ENCODE measurements at places on chromosomes 6 and 20.

DNA sequence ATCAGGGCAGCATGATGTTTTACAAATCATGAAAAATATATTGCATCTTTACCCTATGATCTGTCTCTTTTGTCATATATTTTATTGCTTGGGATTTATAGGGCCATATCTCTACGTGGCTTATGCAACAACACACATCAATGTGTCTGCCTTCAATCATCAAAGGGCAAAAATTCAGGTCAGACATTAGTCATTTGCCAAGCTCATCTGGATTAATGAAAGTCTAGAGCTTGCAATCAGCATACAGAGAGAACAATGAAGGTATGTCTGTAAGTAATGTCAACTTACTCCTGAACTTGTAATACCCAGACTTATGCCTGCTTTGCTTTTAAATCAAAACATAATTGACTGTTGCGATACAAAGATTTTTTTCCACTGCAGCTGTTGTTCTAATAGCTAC, 282.7 kb downstream of the HAO1 start:
- no peak for DNase-seq

GRCh38 chr6:5197084-5197483, 63.7 kb downstream of the LYRM4 start:
- no peak for DNase-seq

DNA sequence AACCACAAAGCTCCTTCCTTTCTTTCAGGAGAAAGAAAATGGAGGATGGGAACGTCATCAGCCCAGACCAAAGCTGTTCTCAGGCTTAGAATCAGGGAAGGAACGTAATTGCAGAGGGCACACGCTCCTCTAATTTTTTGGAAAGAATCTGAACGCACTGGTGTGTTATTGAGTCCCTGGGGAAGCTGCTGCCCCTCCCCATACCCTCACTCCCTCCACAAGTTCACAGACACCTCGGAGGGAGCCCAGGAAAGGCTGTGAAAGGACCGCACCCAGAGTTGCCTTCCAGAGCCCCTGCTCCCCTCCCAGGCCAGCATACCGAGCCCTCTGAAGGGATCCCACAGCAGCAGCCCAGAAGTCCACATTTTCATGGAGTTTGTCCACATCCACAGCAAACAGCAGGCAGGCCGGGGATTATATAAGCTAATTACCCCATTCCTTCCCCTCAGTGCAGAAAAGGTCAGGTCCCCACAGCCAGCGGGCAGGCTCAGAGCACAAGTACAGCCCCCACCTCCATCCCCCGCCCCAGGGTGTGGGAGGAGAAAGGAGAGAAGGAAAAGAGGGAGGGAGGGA, 53.7 kb downstream of the ANKRD60 start:
- DNase-seq, result no peak

GRCh38 chr20:49699200-49699992, 14.3 kb downstream of the B4GALT5 start:
- no peak for DNase-seq

DNA sequence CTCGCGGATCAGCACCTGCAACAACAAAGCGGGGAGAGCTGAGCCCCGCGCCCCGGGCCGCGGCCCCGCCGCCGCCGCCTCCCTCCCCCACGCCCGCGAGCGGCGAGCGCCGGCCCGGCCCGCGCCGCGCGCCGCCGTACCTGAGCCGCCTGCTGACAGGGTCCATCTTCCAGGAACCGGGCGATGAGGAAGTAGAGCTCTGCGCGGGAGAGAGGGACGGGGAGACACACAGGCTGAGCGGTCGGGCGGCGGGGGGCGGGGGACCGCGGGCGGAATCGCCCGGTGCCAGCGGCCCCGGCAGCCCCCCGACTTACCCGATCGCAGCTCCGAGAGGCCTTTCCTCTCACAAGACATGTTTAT, 359 bp downstream of the PHIP start:
- DNase-seq, result no peak

DNA sequence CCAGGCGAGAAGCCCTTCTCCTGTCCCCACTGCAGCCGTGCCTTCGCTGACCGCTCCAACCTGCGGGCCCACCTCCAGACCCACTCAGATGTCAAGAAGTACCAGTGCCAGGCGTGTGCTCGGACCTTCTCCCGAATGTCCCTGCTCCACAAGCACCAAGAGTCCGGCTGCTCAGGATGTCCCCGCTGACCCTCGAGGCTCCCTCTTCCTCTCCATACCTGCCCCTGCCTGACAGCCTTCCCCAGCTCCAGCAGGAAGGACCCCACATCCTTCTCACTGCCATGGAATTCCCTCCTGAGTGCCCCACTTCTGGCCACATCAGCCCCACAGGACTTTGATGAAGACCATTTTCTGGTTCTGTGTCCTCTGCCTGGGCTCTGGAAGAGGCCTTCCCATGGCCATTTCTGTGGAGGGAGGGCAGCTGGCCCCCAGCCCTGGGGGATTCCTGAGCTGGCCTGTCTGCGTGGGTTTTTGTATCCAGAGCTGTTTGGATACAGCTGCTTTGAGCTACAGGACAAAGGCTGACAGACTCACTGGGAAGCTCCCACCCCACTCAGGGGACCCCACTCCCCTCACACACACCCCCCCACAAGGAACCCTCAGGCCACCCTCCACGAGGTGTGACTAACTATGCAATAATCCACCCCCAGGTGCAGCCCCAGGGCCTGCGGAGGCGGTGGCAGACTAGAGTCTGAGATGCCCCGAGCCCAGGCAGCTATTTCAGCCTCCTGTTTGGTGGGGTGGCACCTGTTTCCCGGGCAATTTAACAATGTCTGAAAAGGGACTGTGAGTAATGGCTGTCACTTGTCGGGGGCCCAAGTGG, 5.3 kb downstream of the SNAI1 start:
- DNase-seq, result no peak

GRCh38 chr6:169527306-169527705, 174.5 kb downstream of the WDR27 start:
- DNase-seq, result no peak

DNA sequence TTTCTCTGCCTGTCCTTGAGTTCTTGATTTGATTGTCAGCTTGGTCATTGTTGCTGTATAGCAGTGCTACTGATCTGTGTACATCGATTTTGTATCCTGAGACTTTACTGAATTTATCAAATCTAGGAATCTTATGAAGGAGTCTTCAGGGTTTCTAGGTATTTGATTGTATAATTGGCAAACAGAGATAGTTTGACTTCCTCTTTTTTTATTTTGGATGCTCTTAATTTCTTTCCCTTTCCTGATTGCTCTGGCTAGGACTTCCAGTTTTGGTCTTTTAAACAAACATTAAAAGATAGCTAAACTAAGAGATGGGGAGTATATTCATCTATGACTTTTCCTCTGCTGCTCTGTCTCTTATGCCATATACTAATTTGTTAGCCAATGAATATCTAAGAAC, 62.4 kb downstream of the NCOA7 start:
- DNase-seq, result no peak

- no peak for DNase-seq
These were observed 172.4 kb downstream of the MOXD1 start for GRCh38 chr6:132228894-132229293.

- DNase-seq, result no peak
These were observed 36.2 kb downstream of the PPP1R14C start for GRCh38 chr6:150179030-150179429.

GRCh38 chr6:80553071-80553740, 446.7 kb downstream of the BCKDHB start:
- DNase-seq, result no peak

- no peak for DNase-seq
These were observed 40.3 kb downstream of the PPP1R14C start for GRCh38 chr6:150183105-150183504.

DNA sequence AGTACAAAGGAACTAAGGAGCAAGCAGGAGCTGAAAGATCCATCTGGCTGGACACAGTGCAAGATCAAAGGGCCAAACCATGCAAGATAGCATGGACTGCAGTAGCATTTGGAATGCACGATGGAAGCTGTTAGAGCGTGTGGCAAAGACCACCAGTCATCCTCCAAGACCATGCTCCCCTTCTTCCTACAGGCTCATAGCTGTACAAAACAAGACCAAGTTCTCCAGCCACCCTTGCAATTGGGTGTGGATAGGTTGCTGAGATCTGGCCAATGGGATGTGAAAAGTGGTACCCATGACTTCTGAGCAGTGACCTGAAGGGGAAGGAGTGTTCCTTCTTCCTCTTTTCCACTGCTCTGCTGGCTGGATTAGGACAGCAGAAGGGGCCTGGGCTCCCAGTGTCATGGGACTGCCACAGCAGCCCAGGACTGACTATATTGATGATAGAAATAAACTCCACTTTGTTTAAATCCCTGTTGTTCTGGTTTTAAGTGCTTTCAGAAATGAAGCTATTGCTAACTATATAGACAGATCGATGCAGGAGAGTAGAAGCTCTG, 64.9 kb downstream of the SLC22A23 start:
- no peak for DNase-seq
